Stimulated activated CD4-positive, alpha-beta T cell treated with anti-CD3 and anti-CD28 coated beads, Interleukin-12 subunit alpha, Interleukin-12 subunit beta, amount 100 ng/mL, for 24 hours (primary cell): ENCODE measurements at places on chromosomes 12 and 14.

- DNase-seq: no peak
These were observed 1768.1 kb upstream of the SEL1L start for GRCh38 chr14:83301791-83302190.

GRCh38 chr12:41485203-41485602, 297.1 kb downstream of the PDZRN4 start:
- DNase-seq: no peak

DNA sequence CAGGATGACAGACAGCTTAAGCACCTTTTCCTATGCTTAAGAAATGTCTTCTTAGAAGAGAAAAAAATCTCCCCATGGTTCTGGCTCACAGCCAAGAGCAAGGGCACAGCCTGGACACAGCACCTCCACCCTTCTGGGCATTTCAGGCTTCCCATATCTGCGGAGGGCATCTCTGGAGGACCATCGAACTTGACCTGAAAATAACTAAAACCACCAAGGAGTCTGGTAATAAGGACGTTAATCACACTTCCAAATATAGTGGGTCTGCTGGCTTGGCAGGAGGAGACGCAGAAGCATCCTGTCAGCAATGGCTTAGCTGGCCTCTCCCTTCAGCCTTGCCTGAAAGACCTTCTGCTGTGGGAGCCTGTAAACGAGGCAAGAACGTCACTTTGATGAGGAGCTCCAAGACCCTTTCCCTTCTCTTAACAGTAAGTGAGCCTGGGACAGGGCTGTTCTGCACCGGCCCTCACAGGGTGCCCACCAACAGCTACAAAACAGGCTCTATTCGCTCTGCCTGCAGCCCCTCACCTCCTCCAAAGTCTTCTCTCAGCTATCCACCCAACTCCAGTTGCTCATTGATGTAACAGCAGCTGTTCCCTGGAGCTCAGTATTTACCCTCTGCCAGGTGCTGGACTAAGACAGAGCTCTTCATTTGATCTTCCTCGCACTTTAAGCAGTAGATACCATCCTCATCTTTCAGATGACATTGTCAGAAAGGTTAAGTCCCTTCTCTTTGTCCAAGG, 13.2 kb downstream of the SETD3 start:
- DNase-seq: no peak

GRCh38 chr14:63686926-63687325, 40.9 kb downstream of the SGPP1 start:
- DNase-seq: no peak

GRCh38 chr14:79118291-79118690, 948.1 kb downstream of the NRXN3 start:
- no peak for DNase-seq
